ENCODE measurements at places on chromosomes 12 and 14.
A peak's percentile ranks its signal among the peaks of the same experiment; 100 is the strongest.

DNA sequence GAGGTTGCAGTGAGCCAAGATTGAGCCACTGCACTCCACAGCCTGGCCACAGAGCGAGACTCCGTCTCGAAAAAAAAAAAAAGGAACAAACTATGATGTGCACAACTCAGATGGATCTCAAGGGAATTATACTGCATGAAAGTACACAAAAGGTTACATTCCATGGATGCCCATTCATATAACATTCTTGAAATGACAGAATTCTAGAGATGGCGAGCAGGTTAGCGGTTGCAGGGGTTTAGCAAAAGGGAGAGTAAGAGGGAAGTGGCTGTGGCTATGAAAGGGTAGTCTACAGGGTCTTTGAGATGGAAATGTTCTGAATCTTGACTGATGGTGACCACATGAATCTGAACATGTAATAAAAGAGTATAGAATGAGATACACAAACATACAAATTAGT is 49.7 kb downstream of the CKB start:
- no peak for DNase-seq

- DNase-seq = no peak
These were observed 25.6 kb downstream of the OTUB2 start for GRCh38 chr14:94051779-94052178.

DNA sequence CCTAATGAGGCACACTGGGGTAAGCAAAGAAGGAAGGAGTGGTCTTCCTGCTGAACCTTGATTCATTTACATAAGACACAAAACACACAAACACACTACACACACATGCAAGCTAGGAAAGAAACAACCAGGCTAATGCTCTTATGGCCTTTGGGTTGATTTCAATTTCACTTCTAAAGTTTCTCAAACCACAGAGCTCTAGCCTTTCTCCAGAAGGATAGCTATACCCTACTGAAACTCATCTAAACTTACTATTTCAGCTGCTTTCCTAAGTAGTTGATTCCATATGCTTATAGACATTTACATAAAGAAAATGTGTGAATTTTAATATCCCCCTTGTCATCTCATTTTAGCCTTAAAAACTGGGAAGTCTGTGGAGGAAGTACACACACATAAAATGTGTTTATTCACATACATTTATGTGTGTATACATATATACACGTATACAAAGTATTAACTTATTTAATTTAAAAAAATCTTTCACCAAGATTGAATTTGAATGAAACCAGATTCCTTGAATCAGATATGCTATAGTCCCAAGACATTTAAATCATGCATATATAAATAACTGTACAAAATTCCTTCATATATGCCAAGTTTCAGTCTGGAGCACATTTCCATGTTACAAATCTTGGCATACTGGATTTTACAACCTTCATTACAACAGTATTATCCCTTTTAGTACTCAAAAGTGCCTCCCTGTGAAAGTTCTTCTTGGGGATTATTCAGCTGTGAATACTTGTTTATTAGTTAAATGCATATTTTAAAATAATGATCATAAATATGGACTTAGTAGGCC is 231.8 kb upstream of the NPAS3 start:
- DNase-seq = no peak

DNA sequence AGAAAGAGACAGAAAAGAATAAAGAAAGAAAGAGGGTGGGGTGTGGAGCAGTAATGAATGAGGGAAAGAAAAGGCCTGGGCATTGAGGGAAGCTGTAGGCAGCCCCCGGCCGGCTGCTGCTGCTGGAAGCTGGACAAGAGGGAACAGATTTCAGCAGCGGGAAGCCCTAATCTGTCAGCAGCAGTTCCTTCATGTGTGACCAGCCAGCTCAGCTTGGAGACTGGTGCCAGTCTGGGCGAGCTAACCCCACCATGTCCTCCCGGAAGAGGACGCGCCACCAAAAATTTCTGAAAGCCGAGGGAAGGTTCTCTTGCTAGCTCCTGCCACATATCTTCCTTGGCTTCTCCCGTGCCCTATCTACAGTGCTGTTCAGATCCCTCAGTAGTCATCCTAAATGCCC is 236.8 kb downstream of the GRIN2B start:
- no peak for DNase-seq

- no peak for DNase-seq
These were observed 122.7 kb downstream of the RGS6 start for GRCh38 chr14:72054911-72055310.

- DNase-seq = peak; percentile 64
These were observed 1.0 kb upstream of the SLC38A2 start for GRCh38 chr12:46373301-46374296.

- DNase-seq = peak; percentile 18
These were observed 895.8 kb downstream of the RPS29 start for GRCh38 chr14:48690349-48690748.

DNA sequence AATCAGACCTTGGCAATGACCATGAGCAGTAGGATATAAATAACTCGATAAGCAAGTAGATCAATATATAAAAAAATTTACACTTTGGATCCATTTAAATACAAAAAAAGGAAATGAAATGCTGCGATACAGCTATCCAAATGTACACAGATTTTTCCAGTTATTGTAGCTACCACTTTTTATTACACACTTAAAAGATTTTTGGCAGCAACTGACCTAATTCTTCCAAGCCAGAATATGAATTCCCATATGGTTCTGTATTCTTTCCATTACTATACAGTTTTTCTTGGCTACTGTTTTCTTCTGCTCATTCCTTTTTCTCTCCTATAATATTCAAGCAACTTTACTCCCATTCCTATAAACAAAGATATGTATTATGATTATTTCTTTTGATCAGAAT is 52.2 kb downstream of the TMTC1 start:
- no peak for DNase-seq

- no peak for DNase-seq
These were observed 23.1 kb downstream of the ABCB9 start for GRCh38 chr12:122943196-122943595.

GRCh38 chr12:45729233-45730083 is at the start of gene ARID2:
ARID2 (plus strand) TSS chr12:45729706; CDS start chr12:45729837, 131 bp downstream.
- DNase-seq = peak; percentile 69

- DNase-seq = no peak
These were observed 623.1 kb upstream of the LRFN5 start for GRCh38 chr14:40983604-40984003.

GRCh38 chr14:96929950-96930349 is 132.8 kb downstream of the VRK1 start:
- DNase-seq = no peak

DNA sequence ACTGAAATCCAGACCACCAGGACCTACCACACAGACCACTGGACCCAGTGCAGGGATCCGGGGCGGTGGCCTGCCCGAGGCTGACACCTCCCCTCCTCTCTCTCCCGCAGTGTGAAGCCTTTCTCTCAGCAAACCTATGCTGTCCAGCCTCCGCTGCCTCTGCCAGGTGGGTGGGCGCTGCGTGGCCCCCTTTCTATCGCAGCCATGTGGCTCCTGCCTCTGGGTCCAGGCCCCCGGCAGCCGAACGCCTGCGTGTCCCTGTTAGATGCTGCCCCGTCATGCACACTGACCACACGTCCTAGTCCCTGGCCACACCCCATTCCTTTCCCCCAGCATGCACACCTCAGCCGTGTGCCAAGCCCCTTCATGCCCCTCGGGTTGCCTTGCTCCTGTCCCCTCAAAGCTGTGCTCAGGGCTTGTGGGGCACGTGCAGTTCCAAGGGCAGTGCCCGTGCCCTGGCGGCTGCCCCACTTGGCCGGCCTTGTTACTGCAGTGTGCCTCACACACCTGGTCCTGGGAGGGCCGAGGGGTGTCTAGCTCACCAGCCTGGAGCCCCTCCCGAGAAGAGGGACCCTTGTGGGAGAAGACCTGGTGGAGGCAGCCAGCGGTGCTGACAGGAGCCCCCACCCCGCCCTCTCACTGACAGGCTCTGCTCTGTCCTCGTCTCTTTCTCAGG is 58.0 kb upstream of the TSPAN9 start:
- DNase-seq = no peak

Measured in RKO (cell line).